ENCODE measurements at places on chromosomes 2 and 18.
A peak's percentile ranks its signal among the peaks of the same experiment; 100 is the strongest.

DNA sequence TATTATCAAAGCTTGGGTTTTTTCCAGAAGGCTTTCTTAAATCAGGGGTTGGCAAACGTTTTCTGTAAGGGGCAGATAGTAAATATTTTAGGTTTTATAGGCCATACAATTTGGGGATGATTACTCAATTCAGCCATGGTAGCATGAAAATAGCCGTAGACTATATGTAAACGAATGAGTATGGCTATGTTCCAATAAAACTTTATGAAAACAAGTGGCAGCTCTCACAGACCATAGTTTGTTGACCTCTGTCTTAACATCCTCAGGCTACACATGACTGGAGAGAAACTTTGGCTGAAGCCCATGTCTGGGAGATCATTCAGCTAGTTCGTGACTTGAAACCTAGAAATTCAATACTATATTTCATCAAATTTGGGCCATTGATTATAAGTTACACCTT, 30.2 kb downstream of the UGP2 start:
- H3K4me3 ChIP-seq = no peak overlapping the region
- DNase-seq = no peak
- H3K27ac ChIP-seq = no peak overlapping the region

GRCh38 chr2:228072669-228073068, 108.8 kb downstream of the SPHKAP start:
- H3K4me3 ChIP-seq = no peak overlapping the region
- H3K27ac ChIP-seq = no peak overlapping the region
- DNase-seq = no peak
- H3K27me3 ChIP-seq = no peaks in the 10 kb centered on the region
- H3K36me3 ChIP-seq = no peaks in the 10 kb centered on the region
- no peaks in the 10 kb centered on the region for H3K4me1 ChIP-seq

GRCh38 chr2:177405029-177405692, 12.6 kb downstream of the AGPS start:
- H3K4me3 ChIP-seq = no peak overlapping the region
- H3K36me3 ChIP-seq = no peaks in the 10 kb centered on the region
- DNase-seq = no peak
- H3K27me3 ChIP-seq = no peaks in the 10 kb centered on the region

DNA sequence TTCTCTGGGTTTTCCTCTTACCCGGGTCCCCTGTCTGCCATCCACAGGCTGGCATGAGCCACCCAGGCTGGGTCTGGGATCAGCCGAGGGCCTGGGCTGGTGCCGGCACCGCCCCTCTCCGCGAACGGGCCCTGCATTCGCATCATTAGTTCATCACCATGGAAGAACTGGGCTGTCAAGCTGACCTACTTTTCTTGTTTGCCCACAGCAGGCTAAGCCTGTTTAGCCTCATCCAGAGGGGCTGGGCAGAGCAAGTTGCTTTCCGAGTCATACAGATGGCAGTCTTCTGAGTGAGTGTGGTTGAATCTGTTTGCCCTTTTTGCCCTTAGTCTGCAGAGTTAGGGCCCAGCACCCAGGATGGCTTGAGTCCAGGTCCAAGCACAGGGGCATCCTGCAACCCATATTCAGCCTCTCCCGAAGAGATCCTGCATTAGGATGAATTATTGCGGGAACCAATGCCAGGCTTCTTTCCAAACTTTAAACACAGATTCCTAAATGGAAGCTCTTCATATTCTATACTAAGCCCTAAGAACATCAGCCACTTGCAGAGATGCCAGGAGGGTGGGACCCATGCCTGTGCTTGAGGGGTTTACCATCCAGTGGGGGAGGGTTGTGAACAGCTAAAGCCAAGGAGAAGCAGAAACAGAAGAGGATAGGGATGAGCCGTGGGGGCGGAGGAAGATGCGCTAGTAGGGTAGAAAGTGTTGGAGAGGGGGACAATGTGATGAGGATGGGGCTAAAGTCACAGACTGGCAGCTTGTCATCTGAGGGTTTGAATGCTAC, 68.0 kb downstream of the NPAS2 start:
- H3K36me3 ChIP-seq = no peaks in the 10 kb centered on the region
- H3K27ac ChIP-seq = no peak overlapping the region
- H3K27me3 ChIP-seq = no peaks in the 10 kb centered on the region
- DNase-seq = no peak
- H3K4me3 ChIP-seq = no peak overlapping the region

GRCh38 chr2:138365581-138365980, 136.0 kb upstream of the SPOPL start:
- H3K27ac ChIP-seq = no peak overlapping the region
- no peaks in the 10 kb centered on the region for H3K27me3 ChIP-seq
- no peak overlapping the region for H3K4me3 ChIP-seq
- no peaks in the 10 kb centered on the region for H3K4me1 ChIP-seq
- H3K36me3 ChIP-seq = no peaks in the 10 kb centered on the region

DNA sequence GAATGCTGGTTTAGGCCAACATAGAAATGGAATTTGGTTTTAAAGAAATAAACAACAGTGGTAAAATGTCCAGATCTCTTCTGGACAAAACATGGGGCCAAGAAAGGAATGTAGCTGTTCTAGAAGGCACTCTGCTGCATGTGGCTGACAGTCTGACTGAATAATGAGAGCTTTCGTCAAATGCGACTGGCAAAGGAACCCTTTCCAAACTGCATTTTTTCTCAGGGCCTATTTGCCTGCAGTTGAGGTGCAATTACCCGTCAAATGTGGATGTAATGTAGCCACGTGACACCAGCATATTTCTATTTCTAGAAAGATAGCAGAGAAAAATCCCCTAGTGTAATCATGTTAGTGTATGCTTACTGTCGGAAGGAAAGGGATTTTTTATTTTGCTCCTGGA, 741.2 kb downstream of the NRXN1 start:
- no peak for DNase-seq
- H3K4me3 ChIP-seq = no peak overlapping the region
- peaks cover 4% of the 10 kb centered on the region for H3K4me1 ChIP-seq
- H3K36me3 ChIP-seq = no peaks in the 10 kb centered on the region
- no peaks in the 10 kb centered on the region for H3K27me3 ChIP-seq

GRCh38 chr2:23419171-23420090, 34.5 kb downstream of the KLHL29 start:
- H3K27ac ChIP-seq = no peak overlapping the region
- H3K4me3 ChIP-seq = no peak overlapping the region
- no peaks in the 10 kb centered on the region for H3K36me3 ChIP-seq
- no peaks in the 10 kb centered on the region for H3K27me3 ChIP-seq
- DNase-seq = no peak

DNA sequence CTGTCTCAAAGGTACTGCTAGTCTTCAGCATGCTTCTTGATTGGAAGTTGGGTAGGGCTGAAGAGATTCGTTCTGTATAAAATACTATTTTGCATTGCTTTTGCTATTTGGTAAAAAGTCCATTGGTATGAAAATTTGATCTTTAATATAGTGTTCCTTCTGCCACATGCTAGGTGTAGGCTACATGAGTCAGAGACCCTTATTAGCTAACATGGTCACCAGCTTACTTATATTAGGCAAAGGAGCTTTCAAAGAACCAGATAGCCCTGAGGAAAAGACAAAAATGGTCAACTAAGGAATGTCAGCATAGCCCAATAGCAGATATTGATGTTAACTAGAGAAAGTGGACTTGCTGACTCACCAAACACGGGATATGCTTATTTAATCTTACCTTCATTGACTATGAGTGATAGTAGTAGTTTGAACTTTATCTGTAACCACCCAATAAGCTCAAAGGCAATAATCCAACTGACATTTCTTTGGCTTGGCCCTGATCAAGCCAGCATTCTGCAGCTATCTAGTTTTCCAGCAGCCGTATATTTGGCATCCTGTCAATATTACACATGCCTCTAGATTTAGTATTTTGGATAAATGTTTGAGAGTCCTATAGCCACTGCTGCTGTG, 110.0 kb downstream of the TPGS2 start:
- no peaks in the 10 kb centered on the region for H3K27me3 ChIP-seq
- peaks cover 1% of the 10 kb centered on the region for H3K36me3 ChIP-seq
- H3K4me1 ChIP-seq = no peaks in the 10 kb centered on the region
- H3K4me3 ChIP-seq = no peak overlapping the region
- no peak overlapping the region for H3K27ac ChIP-seq

- DNase-seq = no peak
- H3K4me3 ChIP-seq = no peak overlapping the region
- H3K27ac ChIP-seq = no peak overlapping the region
- H3K4me1 ChIP-seq = peaks cover 29% of the 10 kb centered on the region
Measured at GRCh38 chr2:212711856-212712255, 173.3 kb upstream of the ERBB4 start.

DNA sequence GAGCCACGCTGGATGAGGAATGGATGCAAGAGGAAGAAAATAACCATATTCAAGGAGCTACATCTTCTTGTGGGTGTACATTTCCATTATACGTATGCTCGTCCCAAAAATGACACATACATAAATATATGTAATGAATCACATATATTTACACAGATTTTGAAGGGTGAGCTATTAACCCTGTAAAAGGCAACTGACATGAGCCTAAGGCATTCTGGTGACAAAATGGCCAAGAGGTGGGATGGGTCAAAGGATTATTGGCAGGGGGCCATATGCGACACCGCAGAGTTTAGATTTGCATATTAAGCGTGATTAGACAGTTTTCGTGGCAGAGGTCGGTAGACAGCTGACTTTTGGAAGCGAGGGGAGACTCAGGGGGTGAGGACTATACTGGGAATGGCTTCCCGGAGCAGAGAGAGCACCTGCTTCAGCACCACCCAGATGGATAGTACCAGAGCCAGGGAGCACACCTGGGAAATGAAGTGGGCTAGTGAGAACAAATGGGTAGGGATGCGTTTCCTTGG, 431 bp upstream of the CNRIP1 start:
- DNase-seq = peak; percentile 17
- no peak overlapping the region for H3K27ac ChIP-seq
- peaks cover 6% of the 10 kb centered on the region for H3K27me3 ChIP-seq
- peak overlapping the region; percentile 77 for H3K4me3 ChIP-seq

DNA sequence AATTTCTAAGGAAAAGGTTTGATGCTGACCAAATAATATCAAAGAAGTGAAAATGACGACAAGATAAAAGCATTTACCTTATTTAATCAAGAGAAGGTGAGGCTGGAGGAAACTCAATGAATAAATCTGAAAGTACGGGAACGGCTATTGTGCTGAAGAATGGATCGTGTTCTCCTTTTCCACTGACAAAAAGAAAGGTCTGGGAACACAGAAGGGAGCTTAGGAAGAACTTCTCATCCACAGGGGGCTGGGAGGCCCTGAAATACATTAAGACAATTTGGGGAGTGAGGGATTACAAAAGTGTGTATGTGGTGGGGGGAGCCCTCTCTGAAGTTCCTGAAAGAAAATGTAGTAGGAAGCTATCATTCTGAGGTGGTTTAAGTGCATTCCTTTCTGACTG, 582.3 kb downstream of the SLC4A3 start:
- H3K27me3 ChIP-seq = no peaks in the 10 kb centered on the region
- peaks cover 3% of the 10 kb centered on the region for H3K4me1 ChIP-seq
- H3K4me3 ChIP-seq = no peak overlapping the region

DNA sequence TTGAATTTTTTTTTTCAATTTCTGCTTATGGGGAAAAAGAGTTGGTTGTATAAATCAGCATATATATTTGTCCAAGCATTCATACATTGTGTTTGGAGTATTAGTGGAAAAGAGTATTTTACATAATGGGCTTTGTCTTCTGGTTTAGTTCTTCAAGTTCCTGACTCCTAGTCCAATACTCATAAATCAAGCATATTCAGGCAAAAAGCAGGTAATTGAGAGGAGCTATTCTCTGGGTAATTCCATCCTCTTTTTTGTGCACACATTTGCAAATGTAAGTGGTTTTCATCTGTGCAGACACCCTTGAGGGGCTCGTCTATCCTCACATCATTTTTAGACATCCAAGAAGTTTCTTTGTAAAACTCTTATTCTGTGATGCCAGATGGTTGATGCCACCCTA, 337.2 kb downstream of the ARHGAP15 start:
- H3K4me3 ChIP-seq = no peak overlapping the region
- no peaks in the 10 kb centered on the region for H3K36me3 ChIP-seq
- no peak for DNase-seq
- H3K27me3 ChIP-seq = no peaks in the 10 kb centered on the region
- no peaks in the 10 kb centered on the region for H3K4me1 ChIP-seq

DNA sequence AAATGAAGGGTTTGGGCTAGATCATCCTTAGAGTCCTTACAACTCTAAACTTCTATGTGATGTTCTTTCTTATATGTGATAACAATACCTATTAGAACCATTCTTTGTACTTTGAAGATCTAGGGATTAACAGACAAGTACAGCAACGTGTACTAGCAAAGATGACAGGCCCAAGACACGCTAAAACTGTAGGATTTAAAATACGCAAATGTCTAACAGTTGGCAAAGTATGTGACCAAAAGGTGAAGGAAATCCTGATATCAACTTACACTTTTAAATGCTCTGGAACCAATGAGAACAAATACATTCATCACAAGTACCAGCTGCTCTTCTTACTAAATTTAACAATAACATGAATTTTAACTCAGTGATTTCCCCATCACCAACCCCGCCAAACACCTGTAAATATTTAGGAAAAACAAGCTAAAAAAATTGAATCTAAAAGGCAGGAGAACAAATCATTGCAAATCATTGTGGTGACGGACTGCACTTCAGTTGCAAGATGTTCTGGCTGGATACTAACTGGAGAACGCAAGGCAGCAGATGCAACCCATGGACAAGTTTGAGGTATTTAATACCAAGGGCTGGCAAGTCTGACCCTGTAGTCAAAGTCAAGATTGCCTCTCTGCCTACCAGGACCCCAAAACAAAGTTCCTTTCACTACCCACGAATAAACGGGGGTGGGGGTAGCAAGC, 1.4 kb downstream of the ANKRD44 start:
- H3K4me3 ChIP-seq = peak overlapping the region; percentile 69
- H3K27me3 ChIP-seq = no peaks in the 10 kb centered on the region
- H3K36me3 ChIP-seq = no peaks in the 10 kb centered on the region
- no peaks in the 10 kb centered on the region for H3K4me1 ChIP-seq

GRCh38 chr2:58101500-58101899, 54.9 kb downstream of the VRK2 start:
- H3K4me3 ChIP-seq = no peak overlapping the region
- no peaks in the 10 kb centered on the region for H3K36me3 ChIP-seq
- no peaks in the 10 kb centered on the region for H3K27me3 ChIP-seq
- no peaks in the 10 kb centered on the region for H3K4me1 ChIP-seq

- H3K27ac ChIP-seq = no peak overlapping the region
- no peak for DNase-seq
- H3K36me3 ChIP-seq = no peaks in the 10 kb centered on the region
- H3K27me3 ChIP-seq = no peaks in the 10 kb centered on the region
- H3K4me3 ChIP-seq = no peak overlapping the region
Measured at GRCh38 chr18:72174972-72175649, 369.0 kb downstream of the CBLN2 start.

- H3K4me1 ChIP-seq = peaks cover 3% of the 10 kb centered on the region
- H3K36me3 ChIP-seq = peaks cover 1% of the 10 kb centered on the region
- H3K27ac ChIP-seq = no peak overlapping the region
- H3K4me3 ChIP-seq = no peak overlapping the region
- no peak for DNase-seq
Measured at GRCh38 chr2:36487947-36488346, 110.0 kb downstream of the FEZ2 start.

DNA sequence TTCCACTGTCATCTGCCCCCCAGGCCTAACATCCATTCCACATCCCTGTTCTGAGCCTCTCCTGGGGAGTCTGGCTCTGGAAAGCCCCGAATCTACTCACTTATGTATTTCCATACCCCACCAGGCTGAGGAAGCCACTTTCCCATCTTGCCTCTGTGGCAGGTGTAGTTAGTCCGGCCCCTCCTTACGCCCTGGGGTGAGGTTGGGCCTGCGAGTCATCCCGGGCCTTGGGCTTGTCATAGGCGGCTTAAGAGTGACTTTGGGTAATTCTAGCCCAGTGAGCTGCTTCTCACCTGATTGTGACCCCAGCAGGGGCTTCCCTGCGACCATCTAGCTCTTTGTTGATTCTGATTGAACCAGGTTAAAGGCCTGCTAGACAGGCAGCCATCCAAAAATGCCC, 21.1 kb downstream of the PCARE start:
- H3K27ac ChIP-seq = no peak overlapping the region
- H3K36me3 ChIP-seq = no peaks in the 10 kb centered on the region
- DNase-seq = no peak
- H3K4me1 ChIP-seq = no peaks in the 10 kb centered on the region

Data from neuronal stem cell (in vitro differentiated cells).